ENCODE measurements at places on chromosomes 2 and 18.

DNA sequence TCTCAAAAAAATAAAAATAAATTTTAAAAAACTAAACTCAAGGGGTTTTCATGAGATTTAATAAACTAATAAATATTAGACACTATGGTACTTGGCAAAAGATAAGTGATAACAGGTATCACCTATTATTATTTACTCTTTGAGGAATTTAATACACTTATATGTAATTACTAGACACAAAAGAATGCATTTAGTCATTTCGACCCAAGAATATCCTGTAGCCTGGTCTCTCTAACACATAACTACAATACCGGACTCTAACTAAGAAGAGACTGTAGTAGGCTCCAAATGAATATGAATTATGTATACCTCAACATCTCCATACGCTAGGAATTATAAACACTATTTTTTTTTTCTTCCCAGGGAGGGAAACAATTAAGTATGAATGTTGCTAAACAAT lies 850.7 kb downstream of the CPS1 start:
- no peak for DNase-seq

GRCh38 chr2:185219981-185220380 lies 518.6 kb upstream of the FSIP2 start:
- DNase-seq: no peak

GRCh38 chr2:136297994-136298393 lies 180.0 kb upstream of the CXCR4 start:
- no peak for DNase-seq

DNA sequence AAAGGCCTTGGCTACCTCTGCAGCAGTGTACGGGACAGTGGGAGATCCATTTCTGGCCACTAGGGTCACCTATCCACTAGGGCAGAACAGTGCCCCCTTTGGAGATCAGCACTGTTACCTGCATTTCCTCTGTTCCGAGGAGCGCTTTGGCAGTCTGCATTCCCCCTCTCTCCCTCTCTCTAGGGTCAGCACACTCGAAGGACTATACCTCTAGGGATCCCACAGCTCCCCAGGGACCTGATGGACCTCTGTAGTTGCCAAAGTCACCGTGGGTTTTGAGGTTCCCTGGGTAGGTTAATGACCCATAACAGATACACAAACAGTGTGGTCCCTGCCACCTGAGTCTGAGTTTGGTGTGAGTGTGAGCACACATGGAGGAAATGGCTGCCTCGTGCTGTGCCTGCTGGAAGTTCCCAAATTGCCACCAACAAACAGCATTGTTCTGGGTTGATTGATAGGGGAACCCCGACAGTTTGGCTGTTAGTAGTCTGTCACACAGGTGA lies 99.8 kb upstream of the VWC2L start:
- no peak for DNase-seq

DNA sequence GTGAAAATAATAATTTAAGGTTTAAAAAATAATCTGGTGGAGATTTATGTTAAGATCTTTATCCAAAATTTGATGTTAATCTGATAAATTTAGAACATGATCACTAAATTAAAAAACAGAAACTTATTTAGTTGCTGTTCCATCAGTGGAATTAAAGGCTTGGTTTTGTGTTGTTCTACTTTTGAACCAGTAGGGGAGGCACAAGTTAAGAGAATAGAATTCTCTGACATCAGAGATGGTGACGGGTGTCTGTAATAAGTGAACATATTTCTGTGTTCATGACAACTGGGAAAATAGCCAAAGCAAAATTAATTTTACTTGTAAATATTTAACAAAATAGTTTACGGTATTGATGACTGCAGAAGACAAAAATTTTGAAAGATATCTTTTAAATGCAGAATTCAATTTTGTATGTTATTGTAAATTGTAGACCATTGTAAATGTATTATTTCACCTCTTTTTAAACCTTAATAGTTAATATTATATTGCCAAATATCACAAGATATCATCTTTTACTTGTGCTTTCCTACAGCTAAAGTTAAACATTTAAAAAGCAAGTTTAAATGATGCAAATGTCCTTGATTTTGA lies 106.0 kb downstream of the UBR3 start:
- DNase-seq: peak; percentile 15

- no peak for DNase-seq
These were observed 50.0 kb downstream of the MBOAT2 start for GRCh38 chr2:8953525-8953924.

GRCh38 chr2:240586919-240587800 lies 626 bp downstream of the CAPN10 start:
- no peak for DNase-seq

DNA sequence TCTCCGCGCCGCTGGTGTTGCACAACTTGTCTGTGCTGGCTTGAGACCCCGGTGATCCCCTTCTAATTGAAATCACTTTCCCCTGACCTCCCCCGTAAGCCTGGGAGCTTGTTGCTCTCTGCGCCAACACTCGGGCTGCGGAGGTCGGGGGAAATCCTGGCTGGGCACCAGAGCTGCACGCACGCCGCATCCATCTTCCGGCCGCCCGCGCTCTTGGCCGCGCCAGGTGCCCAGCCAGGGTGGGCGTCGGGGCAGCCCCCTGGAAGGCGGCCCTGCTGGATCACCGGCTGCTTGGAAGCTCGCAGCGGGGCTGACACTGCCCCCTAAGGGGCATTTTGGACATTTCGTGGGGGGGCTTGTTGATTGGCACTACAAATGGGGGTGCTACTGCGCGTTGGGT lies 280.3 kb upstream of the SKOR2 start:
- no peak for DNase-seq

Measured in NCI-H2029 treated with DMSO at 0.1 percent for 48 hours (cell line).